Anterior cingulate cortex (tissue), 58 donors: ENCODE measurements at places on chromosomes 11 and 22.

DNA sequence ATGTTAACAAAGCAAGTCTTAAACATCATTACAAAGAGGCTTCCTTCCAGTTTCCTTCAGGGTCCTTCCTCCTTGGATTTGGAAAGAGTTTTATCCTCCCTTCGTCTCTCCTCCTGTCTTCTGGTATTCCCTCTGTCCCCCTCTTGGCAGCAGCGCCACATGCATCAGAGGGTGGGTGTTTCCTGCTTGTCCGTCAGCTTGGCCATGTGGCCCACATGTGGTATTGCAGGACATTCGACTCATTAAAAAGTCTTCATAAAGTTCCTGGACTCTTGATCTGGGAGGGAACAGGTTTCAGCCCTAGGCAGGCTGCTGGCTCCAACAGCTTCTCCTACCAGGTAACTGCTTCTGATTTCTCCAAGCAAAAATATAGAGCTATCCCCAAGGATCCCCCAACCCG lies 189.8 kb downstream of the CSNK2A3 start:
- DNase-seq: no peak

GRCh38 chr11:9473408-9473807 lies 12.6 kb downstream of the ZNF143 start:
- no peak for DNase-seq

DNA sequence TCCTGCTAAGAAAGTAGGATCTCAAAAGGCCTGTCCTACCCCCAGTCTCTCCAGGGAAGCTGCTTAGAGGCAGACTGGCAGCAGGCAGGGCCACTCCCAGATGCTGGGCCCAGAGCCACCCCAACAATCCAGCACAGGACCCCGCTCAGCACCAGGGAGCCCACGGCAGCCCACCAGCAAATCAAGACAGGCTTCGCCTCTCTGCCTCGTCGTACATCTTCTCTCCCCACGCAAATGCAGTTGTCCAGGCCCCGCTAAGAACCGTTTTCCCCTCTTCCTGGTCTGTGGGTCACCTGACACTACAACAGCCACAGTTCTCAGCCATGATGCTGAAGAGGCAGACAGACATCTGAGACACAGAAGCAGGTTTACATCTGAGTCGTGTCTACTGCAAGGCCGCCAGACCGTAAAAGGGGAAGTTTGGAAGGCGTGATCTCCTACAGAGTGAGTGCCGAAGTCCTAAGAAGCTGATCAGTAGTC lies 51.1 kb downstream of the IGSF9B start:
- DNase-seq: no peak

GRCh38 chr11:84526250-84526649 lies 1100.9 kb downstream of the DLG2 start:
- DNase-seq: no peak

DNA sequence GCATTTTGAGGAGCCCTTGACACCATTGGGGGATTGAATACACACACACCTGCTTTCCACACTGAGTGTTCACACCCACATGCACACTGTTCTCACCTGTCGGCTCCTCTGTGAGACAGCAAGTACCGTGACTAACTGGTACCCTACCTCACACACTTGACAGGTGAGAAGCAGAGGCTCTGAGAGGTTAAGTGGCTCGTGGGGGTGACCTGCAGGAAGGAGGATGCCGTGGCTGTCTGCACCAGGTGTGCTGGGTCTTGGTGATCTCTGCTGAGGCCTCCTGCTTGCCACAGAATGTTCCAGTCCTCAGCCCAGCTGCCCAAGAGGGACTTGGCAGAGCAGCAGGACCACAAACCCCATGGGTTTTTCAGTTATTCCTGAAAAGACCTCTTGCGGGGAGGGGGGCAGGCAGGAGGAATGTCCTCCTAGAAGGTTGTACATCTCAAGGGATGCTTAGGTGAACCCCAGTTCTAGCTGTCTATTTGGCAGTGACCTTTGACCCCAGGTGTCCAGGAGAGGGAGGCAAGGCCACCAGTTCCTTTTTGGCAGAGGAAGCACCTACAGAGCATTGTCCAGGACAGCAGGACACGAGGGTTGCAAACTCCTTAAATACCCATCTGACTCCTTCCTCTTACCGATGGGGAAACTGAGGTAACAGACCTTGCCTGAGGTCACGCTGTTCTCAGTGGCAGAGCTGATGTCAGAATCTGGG lies 66.0 kb downstream of the SHISAL1 start:
- no peak for DNase-seq

DNA sequence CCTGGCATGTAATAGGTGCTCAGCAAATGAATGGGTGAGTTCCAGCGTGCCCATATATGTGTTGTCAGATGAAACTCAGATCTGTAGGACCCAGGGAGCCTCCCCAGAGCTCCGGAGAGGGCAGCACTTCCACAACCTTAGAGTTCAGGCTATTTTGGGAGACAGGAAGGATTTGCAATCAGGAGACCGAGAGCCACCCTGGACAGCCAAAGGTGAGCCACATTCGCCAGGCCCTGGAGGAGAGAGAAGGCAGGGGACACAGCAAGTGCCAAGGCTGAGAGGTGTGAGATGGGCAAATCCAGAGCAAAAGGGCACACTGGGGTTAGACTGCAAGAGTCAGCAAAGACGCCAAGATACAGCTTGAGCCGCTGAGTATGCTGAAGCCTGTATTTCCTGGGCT lies 66.4 kb downstream of the CD82 start:
- no peak for DNase-seq

DNA sequence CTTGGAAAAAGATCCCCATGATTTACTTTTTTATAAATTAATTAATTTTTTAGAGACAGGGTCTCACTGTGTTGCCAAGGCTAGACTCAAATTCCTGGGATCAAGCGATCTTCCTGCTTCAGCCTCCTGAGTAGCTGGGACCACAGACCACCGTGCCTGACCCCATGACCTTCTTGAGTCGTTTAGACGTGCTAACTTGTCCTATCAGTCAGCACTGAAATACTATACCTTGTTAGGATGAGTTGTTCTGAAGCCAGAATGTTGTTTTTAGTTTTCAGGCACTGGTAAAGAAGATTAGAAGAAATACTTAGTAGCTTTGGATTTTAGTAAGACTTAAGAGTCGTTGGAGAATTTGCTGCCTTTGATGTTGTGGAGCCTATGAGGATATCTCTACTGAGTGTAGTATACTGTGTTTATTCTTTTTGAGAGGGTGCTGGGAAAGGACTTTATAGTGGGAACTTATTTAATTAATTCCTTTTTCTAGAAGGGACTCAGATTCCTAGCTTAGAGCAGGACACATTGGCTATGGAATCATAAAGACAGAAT lies 8.6 kb downstream of the HTATIP2 start:
- no peak for DNase-seq

- DNase-seq: no peak
Measured at GRCh38 chr11:112134473-112134872, 29.4 kb downstream of the IL18 start.

DNA sequence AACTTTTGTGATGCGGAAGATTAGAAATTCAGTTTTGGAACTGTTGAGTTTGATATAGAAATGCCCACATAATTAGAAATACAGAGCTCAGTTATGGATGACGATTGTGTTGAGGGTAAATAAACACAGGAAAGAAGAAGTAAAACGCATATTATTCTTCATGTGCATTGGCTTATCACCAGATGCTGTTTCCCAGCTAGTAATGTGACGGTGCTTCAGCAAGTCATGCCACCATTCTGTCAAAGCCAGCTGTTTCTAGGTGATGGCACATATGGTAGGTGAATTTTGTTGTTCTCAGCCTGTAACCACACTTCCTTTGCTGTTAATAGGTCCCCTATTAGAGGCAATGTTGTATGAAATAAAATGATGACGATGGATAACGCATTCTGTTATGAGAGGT lies 68.9 kb downstream of the C11orf65 start:
- DNase-seq: no peak

DNA sequence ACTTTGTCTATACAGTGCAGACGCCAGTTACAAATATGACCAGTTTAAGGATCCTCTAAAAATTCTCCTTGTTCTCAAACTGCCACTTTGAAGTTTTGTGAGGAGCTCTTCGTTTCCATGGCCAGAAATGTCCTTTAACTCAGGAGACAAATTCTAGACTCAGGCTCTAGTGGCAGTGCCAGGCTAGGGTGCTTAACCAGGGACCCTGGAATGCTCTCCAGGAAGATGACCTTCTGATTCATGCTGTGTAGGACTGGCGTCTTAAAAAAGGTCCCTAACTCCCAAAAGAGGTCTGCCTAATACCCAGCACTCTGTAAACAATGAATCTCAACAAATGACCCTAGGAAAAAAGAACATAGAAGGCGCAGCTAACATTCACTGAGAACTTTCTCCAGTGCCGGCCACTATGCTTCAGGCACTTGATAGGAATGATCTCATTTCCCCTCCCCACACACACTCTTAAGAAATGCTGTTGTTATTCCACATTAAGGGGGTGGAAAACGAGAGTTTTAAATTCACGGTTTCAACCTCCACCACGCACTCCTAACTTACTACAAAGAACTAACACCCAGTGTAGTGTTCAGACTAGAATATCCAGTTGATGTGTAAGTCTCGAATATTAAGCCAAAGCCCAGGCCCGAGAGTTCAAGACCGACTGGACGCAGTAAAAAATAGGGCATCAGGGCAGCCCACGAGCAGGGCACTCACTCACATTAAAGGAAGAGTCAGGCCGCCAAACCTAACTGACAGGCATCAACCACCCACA lies 747 bp downstream of the NXF1 start:
- no peak for DNase-seq

DNA sequence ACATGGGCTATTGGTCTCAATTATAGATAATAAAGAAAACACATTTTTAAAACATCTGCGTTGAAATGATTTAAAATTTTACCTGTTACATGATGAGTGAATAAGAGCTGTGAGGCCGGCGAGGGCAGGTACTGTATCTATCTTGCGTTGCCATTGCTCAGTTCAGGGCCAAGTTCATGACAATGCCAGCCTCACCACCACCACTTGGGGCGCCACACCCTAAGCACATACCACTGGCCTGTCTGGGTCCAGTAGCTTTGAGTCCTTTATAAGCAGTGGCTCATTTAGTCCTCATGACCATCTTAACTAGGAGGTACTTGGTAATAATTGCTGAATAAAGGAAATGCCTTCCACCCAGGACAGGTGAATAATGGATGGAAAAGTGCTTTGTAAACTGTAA lies 14.5 kb upstream of the MB start:
- no peak for DNase-seq

- no peak for DNase-seq
Measured at GRCh38 chr22:41638124-41638523, 17.0 kb downstream of the XRCC6 start.

GRCh38 chr11:106714199-106714598 lies 304.1 kb downstream of the GUCY1A2 start:
- no peak for DNase-seq

DNA sequence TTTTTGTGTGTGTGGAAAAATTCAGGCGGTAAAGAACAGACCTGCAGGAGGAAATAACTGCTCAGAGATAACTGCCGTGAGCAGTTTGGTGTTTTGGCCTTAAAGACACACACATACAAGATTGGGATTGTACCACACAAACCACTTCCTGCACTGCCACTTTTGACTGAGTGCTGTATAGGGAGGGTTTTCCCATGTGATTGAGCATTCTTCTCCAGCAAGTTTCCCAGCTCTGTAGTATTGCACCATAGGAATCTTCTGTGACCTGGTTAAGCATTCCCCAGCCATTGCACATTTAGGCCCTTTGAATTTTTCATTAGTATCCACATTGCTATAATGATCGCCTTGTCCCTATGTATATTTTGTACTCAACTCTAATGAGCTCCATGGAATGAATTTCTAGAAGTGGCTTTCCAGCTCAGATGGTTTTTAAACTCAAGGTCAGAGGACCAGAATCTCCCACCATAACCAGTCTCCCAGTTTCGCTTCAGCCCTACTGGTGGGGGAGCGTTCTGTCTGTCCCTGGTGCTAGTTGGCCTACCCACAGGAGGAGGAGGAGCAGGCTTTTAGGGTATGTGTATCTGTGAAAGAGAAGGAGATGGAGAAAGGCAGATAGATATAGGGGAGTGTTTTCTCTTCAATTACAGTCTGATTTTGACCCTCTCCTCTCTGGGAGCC lies 9.3 kb downstream of the CD82 start:
- no peak for DNase-seq

- no peak for DNase-seq
Measured at GRCh38 chr11:127252321-127252720, 251.8 kb upstream of the KIRREL3 start.

DNA sequence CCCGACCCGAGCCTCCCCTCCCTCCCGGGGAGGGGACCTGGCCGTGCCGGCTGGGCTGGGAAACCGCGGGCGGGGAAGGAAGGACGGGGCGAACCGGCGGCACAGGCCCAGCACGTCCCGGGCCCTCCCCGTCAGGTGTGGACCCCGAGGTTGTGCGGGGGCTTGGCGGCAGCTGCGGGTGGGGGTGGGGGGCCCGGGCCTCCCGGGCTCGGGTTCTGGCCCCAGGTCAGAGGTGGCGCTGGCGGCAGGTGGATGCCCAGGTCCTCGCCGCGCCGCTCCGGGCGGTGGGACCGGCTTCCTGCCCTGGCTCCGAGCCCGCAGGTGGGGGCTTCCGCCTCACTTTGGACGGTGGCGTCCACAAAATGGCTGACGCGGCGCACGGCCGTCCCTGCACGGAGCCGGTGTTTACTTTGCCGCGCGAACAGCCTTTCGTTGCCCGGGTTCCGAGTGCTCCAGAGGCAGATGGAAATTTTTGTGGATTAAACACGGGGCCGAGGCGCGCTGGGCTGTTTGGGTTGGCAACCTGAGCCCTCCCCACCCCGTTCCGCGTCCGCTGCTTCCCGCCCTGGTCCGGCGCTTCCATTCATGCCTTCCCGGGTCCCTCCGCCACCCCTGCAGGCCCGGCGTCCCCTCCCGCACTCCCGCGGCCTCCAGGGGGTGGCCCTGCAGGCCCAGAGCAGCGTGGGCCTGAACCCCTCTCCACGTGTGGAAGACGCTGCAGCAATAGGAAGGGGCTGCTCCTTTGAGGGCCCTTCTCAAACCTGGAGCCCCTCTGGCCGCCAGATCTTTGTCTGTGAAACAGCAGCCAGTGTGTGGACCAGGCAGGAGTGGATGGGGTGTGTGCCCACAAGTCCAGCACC lies 92.0 kb upstream of the KCNQ1OT1 start:
- DNase-seq: no peak

GRCh38 chr11:62851807-62852522 lies 12.6 kb upstream of the WDR74 start:
- no peak for DNase-seq

GRCh38 chr11:122128146-122128545 lies 12.1 kb upstream of the BLID start:
- DNase-seq: no peak

GRCh38 chr22:28408709-28409108 lies 270.9 kb downstream of the TTC28 start:
- DNase-seq: no peak

GRCh38 chr11:122711831-122712381 lies 56.4 kb downstream of the UBASH3B start:
- no peak for DNase-seq

DNA sequence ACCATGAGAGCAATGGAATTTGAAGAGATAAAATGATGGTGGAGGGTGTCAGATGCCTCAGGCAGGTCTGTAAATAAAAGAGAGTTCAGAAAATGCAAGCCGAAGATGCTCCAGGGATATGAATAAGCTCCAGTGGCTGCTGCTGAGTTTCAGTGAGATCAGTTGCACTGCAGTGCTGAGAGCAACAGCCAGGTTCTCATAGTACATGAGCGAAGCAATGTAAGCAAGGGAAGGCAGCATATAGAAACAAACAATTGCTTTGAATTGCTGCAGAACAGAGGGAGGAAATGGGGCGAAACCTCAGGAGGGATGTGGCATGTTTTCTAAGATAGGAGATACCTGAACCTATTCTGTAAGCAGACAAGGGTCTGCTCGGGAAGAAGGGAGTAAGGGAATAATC lies 369.5 kb downstream of the AASDHPPT start:
- DNase-seq: no peak
